Esophagus squamous epithelium (tissue), 5 donors: ENCODE measurements at places on chromosomes 5 and 9.

DNA sequence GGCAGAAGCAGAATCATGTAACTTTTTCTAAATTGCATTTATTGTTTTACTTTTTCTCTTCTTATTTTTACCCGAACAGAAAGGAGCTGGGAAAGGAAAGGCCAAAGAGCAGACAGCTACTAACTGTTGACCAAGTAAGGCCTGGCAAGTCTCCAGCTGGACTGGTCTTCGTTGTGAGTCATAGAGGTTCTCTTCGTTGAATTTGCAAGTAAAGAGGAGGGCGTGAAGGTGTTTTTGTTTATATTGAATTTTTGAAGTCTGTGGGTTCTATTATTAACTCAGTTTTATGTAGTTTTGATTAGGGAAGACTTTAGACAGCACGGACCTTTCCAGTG lies 416.5 kb upstream of the CCNH start:
- no peak for DNase-seq

- DNase-seq, result no peak
Observed at GRCh38 chr5:174251305-174252000, 205.9 kb downstream of the NSG2 start.

DNA sequence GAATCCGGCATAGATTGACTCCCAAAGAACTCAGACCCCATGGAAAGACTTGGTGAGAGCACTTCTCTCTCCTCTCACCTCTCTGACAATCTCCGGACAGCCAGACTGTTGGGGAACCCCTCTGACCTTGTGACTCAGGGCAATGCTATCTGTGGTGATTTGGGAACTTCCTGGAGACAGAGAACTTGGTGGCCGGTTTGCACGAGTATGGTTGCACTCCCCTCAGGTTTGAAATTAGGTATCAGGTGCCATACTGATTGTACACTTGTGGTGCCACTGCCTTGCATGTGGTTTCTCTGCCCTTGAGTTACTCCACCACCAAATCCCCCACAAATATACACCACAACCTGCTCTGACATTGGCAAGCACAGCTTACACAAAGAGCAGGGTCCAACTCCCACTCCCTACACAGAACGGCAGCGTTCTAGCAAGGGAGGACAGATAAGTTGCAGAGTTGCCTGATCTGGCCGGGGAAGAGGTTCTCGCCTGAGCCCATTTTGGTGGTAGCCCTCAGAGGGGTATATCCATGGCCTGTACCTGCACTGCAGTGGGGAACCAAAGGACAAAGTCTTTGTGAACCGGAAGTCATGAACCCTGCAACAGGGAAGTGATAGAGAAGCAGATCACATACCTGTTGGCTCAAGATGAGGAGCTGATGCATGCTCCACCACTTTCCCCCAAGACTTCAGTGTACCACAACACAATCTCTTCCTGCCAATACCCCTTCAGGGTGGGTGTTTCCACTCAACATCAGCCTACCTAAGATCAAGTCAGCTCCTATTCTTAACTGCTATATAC lies 255.1 kb downstream of the MCTP1 start:
- no peak for DNase-seq

GRCh38 chr5:157283434-157283833 lies 17.5 kb downstream of the CYFIP2 start:
- DNase-seq, result no peak

DNA sequence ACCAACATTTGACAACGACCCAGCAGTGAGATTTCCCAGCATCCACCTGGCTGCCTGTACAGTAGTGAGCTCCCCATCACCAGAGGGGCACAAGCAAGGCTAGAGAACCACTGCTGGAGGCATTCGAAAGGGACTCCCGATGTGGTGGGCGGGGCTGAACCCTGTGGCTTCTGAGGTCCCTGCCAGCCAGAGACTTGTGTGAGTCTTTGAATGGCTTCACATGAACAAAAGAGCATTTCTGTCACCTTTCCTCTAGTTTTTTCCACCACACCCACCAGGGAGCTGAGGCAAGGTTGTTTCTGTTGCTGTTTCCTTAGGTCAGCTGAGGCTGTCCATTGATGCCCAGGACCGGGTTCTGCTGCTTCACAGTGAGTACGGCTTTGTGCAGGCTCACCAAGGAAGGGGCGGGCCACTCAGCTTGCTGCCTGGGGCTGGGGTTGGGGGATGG lies 15.7 kb downstream of the RGS3 start:
- no peak for DNase-seq

DNA sequence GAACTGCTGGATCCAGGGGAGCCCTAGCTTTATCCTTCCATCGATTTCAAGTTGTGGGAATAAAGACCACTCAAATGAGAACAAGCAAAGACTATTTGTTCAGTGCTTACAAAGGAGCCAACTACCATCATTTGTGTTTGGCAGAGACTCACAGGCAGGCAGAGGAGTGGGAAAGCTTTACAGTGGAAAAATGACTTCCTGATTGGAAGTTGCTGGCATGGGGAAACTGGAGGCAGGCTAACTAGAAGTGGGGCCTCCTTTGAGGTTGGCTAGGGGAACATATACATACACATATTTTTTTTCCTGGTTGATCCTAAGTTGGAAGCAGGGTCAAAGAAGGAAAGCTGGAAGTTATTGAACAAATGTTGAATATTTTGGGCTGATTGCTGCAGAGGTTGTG lies 121.7 kb downstream of the ACTBL2 start:
- DNase-seq, result no peak

DNA sequence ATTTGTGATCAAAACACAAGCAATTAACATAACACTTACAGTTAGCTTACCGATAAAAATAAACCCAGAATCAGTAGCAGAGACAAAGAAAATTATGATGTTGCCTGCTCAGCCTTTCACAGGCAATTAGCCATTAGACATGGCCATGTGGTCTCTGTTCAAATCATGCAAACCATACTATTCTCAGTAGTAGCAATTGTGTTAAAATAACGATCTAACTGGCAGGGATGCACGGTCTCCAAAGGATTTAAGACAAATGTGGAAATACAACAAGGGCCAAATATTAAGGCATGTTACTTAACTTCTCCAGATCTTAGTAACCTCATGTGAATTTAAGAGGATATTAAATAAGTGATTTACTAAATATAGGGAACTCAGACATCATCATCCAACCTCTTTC lies 59.5 kb downstream of the PTBP3 start:
- DNase-seq, result no peak

- no peak for DNase-seq
Observed at GRCh38 chr9:129022037-129022436, 6.1 kb downstream of the SH3GLB2 start.

- no peak for DNase-seq
Observed at GRCh38 chr5:1105350-1106265, 6.3 kb downstream of the SLC12A7 start.

DNA sequence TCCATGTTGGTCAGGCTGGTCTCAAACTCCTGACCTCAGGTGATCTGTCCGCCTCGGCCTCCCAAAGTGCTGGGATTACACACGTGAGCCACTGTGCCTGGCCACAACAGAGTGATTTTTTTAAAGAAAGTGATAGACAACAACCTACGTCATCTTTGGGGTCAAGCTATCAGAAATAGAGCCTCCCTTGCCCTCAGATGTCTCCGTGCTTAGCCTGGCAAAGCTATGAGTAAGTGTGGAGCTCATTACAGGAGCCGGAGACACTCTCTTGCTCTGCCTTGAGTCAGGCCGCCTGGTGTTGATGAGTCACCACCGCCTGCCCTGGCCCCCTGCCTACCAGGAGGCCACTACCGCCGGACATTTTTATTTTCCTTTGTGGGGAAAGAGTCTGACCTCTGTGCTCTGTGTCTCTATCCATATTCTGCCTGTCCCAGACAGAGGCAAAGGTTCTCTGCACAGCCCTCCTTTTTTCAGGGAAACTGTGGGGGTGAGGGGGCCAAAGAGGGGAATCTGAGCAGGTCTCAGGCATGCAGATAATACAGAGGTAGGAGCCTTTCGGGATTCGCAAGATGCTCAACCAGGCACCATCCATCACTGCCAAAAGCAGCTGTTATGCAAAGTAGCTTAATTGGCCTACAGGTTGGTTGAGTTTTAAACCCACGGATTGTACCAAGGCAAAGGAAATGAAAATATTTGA lies 123.7 kb upstream of the CPEB4 start:
- no peak for DNase-seq

DNA sequence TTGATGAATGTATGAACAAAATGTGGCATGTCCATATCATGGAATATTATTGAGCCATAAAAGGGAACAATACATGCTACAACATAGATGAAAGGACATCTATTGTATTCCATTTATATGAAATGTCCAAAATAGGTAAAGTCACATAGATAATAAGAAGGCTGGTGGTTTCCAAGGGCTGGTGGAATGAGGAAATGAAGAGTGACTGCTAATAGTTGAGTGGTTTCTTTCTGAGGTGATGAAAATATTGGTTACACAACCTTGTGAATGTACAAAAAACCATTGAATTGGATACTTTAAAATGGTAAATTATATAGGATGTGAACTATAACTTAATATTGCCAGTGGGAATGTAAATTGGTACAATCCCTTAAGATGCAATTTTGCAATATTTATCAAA lies 5.2 kb downstream of the ARSB start:
- DNase-seq, result no peak

DNA sequence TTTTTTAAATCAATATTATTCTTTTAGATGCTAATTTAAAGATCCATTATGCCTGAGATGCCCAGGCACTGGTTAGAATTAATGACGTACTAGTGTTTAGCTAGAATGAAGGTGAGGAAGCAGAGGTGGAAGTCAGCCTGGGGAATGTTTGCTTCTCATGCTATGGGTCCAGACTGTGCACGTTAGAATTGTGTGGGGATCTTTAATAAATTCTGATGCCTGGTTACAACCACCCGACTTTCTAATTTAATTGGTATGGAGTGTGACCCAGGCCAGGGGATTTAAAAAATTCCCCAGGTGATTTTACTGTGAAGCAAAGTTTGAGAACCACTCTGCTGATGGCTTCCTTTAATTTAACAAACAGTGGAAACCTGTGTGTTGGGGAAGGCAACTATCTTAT lies 111.1 kb downstream of the DOCK2 start:
- no peak for DNase-seq

DNA sequence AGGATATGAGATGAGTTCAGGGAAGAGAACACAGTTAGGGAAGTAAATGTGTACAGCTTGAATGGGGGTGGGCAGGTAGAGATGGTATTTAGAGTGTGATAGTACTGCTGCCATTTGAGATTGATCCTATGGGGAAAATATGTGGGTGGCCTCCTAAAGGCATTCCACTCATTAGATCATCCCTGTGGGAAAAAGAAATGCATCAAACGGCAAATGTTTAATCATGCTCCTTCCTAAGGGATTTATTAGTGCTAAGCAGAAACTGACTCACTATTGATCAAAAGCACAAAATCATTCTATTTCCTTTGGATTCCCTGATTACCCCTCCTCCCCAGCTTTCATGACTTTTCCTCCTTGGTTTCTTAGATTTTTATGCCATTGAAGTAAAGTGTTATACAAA lies 36.4 kb upstream of the SMC5 start:
- DNase-seq, result no peak

DNA sequence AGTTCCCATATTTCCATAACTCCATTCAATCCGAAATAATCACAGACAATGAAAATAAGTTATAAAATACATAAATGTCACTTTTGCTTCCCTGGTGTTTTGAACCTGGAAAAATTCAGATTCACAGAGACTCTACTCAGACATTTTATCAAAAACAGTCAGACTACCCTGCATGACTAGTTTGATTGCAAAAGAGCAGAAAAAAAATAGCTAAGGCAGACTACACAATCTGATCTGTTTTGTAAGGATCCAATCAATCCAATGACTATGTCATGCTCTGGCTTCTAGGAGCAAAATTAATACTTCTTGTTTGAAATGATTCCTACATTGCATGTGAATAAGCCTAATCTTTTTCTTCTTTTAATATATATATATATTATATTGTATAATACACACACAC lies 1262.6 kb downstream of the EFNA5 start:
- no peak for DNase-seq

GRCh38 chr9:95024097-95024671 lies 293.3 kb downstream of the FANCC start:
- DNase-seq, result no peak

DNA sequence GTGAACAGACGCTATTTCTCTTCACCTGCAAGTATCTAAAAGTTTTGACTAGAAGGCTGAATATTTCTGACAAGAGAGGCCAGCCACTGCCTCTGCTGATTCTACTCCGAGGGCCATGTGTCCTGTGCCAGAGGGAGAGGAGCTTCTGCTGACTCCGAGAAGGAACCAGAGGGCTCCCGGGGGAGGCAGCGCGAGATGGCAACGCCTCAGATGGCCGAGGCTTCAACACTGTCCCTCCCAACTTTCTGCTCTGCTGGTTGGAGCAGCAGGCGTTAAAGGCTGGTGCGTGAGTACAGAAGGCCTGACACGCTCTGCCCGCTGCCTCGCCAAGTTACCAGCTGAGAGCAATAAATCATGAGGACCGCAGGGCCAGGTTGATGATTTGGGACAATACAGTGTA lies 178.8 kb downstream of the GAPVD1 start:
- DNase-seq, result no peak

GRCh38 chr5:173192561-173192960 lies 42.4 kb downstream of the NKX2-5 start:
- DNase-seq, result no peak

GRCh38 chr5:102858221-102858620 lies 103.1 kb downstream of the PAM start:
- DNase-seq, result no peak

DNA sequence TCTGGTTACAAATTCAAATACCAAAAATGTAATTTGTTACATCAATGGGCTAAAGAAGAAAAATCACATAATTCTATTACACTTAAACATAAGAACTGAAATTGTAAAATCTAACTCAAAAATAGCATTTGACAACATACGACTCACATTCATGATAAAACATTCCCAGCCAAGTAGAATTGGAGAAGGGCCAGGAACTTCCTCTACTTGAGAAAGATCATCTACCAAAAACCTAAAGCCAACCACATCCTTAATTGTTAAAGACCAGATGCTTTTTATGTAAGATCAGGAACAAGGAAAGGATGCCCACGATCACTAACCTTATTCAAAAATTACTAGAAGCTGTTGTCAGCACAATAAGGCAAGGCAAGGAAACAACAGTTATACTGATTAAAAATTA lies 1819.8 kb upstream of the C9orf72 start:
- no peak for DNase-seq

DNA sequence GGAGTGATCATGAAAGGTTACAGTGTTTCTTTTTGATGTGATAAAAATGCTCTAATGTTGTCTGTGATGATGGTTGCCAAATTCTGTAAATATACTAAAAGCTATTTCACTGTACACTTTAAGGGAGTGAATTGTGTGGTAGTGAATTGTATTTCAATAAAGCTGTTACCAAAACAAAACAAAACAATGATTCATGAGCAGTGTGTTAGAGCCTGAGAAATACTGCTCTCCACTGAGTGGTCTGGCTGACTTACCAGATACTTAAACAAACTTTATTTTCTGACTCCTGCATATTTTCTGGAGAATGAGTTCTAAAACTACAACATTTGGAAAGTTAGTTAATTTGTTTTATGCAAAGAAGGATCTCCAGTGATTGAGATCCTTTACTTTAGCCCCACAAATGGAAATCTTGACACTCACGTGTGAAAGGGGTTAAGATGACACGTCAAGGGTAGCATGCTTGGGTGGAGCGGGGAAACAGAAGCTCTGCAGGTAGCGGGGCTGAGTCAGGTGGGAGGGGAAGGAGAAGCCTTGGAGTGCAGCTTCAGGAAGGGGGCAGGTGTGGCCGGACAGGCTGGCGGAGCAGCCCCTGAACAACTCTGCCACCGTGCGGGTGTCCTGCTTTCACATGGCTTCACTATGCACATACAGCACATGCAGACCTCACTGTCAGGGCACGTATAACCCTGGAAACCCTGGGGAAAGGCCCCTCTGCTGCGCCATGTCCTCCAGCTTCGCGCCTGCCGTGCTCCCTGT lies 256.7 kb downstream of the IRX1 start:
- DNase-seq, result no peak

- DNase-seq, result no peak
Observed at GRCh38 chr9:127143920-127144465, 21.6 kb upstream of the ANGPTL2 start.
